ENCODE measurements at places on chromosomes 4 and X.

DNA sequence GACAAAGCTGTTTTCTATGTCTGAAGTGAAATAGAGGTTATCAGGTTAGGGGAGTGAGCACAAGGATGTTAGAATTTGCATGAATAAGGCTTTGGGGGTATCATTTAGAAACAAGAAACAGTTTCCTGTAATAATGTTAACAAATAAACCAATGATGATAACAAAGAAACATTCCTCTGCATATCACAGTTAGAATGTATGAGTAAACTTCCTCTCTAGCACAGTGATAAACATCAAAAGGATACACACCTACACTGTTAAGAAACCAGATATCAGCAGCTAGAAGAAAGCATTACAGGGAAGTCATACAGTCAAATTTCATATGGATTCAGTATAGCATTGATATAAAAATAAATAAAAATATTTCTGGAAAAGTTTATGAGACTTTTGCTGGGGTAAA is 340.0 kb upstream of the MAGEB16 start:
- no peak for DNase-seq

DNA sequence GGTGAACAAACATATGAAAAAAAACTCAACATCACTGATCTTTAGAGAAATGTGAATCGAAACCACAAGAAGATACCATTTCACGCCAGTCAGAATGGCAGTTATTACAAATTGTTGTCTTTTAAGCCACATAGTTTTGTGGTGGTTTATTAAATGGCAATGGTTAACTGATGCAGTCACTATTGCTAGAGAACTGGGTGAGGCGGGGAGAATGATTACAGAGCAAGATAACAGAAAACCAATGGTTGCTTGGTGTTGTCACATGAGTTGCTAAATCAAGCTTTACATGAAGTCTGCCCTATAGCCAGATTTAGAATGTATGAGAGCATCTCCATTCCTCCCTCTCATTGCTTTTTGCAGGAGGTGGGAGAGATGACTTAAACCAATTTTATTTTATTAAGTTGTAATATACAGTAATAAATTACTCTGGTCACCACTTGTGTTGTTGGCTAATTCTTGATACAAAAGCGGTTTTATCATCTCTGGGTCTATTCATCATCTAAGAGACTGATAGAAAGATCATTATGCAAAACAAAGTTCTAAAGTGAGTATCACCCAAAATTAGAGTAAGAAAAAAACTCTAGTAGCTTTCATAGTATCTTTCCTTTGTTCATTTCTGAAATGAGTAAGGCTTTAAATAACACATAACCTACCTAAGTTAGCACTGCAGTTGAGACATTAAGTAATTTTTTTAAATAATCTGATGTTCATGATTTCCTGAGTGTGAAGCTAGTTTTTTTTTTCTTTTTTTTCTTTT is 859.5 kb downstream of the STIM2 start:
- DNase-seq, result no peak

GRCh38 chr4:52641854-52642563 is 17.1 kb downstream of the USP46 start:
- DNase-seq, result no peak

DNA sequence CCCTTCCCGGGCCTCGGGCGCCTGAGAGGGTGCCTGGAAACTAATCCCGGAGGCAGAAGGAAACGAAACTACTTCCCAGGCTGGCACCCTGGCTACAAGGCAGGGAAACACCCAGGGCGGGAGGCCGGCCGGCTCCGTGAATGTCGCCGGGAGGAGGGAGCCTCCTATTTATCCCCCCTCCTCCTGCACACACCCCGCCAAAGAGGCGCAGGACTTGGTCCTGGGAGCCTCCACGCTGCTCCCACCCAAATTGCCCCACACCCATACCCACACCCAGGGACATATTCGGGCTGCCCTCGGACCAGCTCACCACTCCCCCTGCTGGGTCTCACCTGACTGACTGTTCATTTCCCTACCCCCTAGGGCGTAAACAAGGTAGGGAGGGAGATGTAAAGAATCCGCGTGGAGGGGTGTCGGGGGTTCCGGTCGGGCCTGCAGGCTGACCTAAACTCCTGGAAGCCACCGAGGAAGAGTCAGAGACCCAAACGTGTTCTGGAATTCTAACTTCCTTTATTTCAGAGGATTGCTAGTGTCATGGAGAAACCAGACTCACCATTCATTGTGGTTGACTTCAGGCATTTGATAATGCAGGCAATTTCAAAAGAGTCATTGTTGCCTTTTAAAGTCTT is at the start of gene BTC:
TSS of gene BTC (minus strand) at position 142 of the 629 bp plus-strand sequence. CDS start 198 bp downstream, outside the sequence.
- no peak for DNase-seq

DNA sequence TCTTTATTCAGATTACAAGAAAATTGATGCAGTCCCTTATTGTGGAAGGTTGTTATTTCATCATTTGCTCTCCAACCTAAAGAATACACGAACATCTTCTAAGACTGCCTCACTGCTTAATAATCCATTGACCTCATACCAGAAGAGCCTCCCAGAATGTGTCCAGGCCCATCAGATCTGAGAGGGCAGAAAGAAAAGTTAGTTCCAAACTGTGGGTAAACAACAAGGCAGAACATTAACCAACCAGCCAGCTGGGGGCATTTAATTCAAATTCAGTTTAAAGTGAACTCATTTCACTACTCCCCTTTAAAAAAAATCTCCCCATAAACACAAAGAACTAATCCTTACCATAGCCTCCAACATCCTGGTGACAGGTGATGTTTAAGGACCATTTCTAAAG is 13.8 kb downstream of the GPC4 start:
- DNase-seq, result no peak

- no peak for DNase-seq
Observed at GRCh38 chr4:97493815-97494518, 649.3 kb downstream of the STPG2 start.

GRCh38 chrX:135531813-135532212 is 11.4 kb downstream of the INTS6L start:
- no peak for DNase-seq

DNA sequence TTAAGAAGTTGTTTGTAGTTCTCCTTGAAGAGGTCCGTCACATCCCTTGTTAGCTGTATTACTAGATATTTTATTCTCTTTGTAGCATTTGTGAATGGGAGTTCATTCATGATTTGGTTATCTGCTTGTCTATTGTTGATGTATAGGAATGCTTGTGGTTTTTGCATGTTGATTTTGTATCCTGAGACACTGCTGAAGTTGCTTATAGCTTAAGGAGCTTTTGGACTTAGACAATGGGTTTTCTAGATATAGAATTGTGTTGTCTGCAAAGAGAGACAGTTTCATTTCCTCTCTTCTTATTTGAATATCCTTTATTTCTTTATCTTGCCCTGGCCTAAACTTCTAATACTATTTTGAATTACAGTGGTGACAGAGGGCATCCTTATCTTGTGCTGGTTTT is 52.1 kb upstream of the GRID2 start:
- DNase-seq, result no peak

DNA sequence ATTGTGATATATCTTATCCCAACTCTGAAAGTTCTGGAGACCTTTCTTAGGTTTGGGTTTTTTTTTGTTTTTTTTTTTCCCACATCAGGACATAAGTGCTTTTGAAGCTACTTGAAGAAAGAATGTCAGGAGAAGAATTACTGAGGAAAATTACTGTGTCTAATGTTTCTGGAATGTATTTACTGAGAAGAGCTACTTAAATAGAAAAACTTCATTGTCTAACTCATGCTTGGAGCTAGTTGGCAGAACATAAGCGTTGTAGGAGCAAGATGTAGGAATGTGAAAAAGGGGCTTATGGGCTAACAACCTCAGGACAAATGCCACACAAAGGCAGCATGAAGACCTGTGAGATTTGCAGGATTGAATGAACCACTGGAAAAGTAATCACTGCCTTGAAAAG is 166.6 kb upstream of the GLRA2 start:
- DNase-seq, result no peak

GRCh38 chrX:136094962-136095361 is 52.4 kb upstream of the FHL1 start:
- DNase-seq, result no peak

GRCh38 chrX:13688384-13688957 is 457 bp upstream of the RAB9A start:
- no peak for DNase-seq

DNA sequence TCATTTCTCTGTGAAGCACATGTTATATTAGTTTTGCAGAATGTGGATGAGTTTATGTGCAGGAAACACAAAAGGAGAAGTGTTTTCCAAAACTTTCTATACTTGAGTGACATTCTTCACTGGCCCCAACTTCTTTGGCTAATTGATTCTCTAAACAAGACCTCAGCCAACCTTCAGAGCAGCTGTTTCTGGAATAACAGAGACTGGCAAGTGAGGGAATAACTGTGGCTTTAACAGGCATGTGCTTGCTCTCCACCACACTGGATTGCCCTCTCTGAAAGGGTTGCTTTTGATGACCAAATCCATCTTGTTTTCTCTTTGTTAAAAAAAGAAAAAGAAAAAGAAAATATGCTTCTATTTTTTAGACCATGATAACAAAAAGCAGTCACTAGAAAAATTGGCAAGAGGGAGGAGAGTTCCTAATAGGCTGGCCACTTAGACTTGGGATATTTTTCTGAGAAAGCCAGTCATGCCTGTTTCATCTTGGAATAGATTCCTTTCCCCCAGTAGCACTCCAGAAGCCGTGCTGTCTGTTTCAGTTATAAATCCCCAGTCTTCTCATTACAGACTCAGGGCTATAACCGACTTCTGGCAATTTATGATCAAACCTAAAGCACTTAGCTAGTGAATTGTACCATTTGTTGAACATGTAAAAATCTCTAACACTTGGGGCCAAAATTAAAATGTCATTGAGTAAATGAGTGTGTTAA is 295.0 kb upstream of the NR3C2 start:
- no peak for DNase-seq

GRCh38 chr4:55385201-55385649 is 10.5 kb upstream of the TMEM165 start:
- no peak for DNase-seq

- DNase-seq, result no peak
Observed at GRCh38 chr4:173121076-173121561, 47.5 kb upstream of the GALNT7 start.

DNA sequence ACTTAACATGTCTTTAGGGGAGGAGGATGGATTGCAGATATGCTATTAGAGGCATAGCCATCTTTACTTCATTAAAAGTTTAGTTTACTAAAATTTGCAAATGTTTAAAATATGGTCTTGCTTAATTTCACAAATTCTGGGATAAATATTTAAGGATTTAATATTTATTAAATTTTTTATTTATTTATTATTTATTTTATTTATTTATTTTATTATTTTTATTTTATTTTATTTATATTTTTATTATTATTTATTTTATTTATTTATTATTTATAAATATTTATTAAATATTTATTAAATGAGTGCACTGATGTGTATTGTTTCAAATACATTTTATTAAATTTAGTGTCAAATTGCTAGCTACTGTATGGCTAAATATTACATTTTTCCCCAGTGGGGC is 46.0 kb downstream of the FAT4 start:
- no peak for DNase-seq

DNA sequence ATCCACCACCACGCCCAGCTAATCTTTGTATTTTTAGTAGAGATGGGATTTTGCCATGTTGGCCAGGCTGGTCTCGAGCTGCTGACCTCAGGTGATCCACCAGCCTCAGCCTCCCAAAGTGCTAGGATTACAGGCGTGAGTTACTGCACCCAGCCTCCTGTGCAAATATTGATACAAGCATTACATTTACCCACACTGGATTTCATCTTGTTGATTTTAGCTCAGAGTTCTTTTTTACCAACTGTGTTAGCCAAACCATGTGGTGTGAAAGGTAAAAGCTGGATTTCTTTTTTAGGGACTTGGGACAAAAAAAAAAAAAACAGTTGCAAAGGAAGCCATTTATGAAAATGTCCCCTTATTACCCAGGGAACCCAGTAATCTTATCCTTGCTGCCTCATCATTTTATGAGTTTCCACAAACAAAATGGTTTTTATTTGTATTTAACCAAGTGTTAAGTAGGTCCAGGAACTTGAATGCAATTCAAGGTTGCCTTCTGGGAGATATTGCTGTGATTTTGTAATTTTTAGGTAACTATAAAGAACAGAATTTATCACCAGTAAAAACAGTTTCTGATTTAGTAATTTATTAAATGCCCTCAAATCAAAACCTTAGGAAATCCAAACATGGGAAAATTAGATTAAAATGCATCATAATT is 202.5 kb downstream of the PALLD start:
- no peak for DNase-seq

GRCh38 chrX:129825746-129826505 is 17.8 kb downstream of the ZDHHC9 start:
- no peak for DNase-seq

DNA sequence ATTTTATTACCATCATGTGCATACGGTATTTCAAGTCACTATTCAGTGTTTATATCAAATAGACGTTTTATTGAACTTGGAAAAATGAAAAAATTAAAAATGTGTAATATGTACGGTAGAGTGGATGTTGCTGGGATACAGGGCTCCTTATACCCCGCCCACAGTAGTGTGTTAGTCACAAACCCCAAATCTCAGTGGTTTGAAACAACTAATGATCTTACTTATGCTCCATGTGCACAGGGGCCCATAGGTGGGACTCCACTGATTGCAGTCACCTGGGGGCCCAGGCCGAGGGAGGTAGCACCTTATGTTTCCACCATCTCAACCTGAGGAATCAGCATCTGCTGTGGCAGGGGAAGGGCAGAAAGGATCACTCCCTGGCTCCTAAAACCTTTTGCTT is 18.1 kb downstream of the LSM6 start:
- DNase-seq, result no peak

GRCh38 chr4:130511776-130512175 is 1415.8 kb downstream of the C4orf33 start:
- no peak for DNase-seq

DNA sequence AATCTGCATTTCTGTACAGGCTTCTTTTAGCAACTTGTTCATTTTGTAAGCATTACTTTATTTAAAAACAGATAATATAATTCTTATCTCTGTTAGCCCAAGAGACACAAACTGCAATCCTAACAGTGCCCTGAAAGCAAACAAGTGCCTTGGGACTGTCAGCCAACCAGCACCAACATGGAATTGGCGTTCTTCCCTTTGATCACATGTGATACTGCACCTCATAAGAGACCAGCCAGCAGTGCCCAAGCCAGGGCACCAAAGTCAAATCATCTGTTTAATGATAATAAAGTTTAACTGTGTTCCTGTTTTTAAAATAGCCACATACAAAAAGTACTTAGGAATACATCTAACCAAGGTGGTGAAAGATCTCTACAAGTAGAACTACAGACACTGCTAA is 223.2 kb downstream of the PRDM5 start:
- DNase-seq, result no peak

DNA sequence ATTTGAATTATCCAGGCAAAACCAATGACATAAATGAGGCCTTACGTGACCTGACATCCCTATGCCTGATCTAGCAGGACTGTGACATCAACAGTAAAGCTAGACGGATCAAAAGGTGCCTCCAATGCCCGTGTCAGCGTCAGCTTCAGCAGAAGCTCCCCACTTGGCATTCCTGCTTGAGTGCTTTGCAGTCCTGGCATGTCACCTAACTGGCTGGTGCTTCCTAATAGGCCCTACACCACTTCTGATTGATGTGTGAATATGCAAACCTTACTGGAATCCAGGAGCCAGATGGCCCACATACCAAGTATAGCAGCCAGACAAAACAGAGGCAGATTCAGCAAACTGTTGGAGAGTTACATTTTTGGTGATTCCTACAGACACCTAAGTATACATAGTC is 224.2 kb downstream of the DMD start:
- DNase-seq, result no peak

Data from stimulated activated CD8-positive, alpha-beta memory T cell treated with anti-CD3 and anti-CD28 coated beads, Interleukin-7, amount 100 ng/mL, for 48 hours (primary cell).